ENCODE measurements at places on chromosomes 11 and 22.

GRCh38 chr11:65553301-65554001, 4.7 kb downstream of the LTBP3 start:
- no peak for DNase-seq

DNA sequence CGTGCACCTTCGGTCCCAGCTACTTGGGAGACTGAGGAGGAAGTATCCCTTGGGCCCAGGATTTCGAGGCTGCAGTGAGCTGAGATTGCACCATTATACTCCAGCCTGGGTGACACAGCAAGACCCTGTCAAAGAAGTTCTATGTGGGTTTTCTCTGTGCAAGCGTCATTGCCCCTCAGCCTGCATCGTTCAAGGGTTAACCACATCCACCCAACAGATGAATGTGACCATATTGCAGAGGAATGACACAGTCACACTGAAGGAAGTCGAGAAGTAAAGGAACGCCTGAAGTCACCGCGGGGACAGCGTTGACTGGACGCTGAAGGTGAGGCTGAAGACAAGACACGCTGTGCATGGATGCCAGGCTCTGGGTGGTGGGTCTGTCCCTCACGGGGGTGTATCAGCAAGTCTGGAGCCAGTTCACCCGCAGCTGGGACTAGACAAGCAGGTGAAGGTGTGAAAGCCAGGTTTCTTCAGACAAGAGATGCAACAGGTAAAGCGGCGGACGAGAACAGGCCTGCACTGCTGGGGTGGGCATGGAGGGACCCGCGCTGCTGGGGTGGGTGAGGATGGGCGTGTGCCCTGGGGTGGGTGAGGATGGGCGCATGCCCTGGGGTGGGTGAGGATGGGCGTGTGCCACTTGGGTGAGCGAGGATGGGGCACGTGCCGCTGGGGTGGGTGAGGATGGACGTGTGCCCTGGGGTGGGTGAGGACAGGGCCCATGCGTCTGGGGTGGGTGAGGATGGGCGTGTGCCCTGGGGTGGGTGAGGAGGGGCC, 36.5 kb upstream of the TOLLIP start:
- DNase-seq: no peak

DNA sequence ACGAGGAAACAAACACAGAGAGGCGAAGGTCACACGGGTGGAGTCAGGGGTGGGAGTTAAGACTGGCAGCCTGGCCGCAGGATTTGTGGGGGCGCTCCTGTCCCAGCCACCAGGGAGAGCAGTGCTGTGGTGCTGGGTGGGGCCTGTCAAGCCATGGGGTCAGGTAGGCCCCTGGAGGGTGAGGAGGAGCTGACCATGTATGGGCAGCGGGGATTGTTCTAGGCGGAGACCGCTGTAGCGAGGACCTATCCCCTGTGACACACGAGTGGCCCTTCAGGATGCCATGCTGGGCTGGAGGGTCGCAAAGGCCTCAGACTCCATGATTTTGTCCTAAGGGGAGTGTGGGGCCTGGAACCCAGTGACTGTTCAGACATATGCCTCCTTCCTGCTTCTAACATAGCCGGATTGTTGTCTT, 1.6 kb upstream of the RPS19BP1 start:
- no peak for DNase-seq

DNA sequence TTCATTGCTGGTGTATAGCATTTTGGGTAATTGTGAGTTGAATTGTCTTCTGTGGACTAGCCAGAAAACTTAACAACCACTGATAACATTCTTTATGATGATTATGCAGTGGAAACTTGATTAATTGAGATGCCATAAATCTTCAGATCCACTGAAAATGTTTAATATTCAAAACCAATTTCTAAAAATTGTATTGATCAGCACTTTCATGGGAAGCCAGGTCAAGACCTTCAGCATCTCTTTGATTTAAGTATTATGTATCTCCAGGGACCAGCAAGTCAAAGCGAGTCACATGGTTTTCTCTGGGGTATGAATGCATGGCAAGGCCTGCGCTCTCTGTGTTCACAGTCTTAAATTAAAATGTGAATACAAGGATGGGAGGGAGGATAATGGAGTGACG, 596.9 kb downstream of the OPCML start:
- DNase-seq: no peak

GRCh38 chr22:31250740-31251600, 38.9 kb downstream of the LIMK2 start:
- DNase-seq: no peak

GRCh38 chr22:20397498-20397897, 3.5 kb downstream of the ZNF74 start:
- DNase-seq: no peak

- DNase-seq: no peak
Measured at GRCh38 chr11:131618201-131618600, 247.8 kb downstream of the NTM start.

GRCh38 chr22:43109921-43110443, 568 bp upstream of the BIK start:
- no peak for DNase-seq

GRCh38 chr11:76838678-76839068, 22.0 kb upstream of the ACER3 start:
- no peak for DNase-seq

DNA sequence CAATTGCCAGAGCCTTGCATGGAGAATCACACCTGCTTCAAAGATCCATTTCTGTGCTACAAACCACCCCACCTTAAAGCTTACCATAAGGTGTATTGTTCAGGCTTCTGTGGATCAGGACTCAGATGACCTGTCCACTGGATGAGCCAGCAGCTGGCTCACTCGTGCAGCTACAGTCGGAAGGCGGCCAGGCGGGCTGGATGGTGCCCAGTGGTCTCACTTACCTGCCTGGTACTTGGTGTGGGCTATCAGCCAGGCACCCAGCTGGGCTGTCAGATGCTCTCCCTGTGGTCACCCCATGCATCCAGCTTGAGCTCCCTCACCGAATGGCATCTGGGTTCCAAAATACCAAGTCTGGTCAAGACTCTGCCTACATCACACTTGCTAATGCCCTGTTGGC, 10.9 kb upstream of the APOBEC3B start:
- no peak for DNase-seq

DNA sequence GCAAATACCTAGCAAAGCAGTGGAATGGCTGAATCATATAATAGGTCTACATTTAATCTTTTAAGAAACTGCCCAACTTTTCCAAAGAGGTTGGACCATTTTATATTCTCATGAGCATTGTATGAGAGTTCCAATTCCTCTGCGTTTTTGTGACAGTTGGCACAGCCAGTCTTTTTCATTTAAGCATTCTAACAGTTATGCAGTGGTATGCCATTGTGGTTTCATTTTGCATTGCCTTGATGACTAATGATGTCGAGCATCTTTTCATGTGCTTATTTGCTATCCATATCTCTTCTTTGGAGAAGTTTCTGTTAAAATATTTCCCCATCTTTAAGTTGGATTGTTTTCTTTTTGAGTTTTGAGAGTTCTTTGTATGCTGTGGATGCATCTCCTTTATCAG, 38.7 kb downstream of the EIF3F start:
- no peak for DNase-seq

All from muscle of arm (tissue), 14 donors.